ENCODE measurements at places on chromosomes 13 and 19.
A peak's percentile ranks its signal among the peaks of the same experiment; 100 is the strongest.

DNA sequence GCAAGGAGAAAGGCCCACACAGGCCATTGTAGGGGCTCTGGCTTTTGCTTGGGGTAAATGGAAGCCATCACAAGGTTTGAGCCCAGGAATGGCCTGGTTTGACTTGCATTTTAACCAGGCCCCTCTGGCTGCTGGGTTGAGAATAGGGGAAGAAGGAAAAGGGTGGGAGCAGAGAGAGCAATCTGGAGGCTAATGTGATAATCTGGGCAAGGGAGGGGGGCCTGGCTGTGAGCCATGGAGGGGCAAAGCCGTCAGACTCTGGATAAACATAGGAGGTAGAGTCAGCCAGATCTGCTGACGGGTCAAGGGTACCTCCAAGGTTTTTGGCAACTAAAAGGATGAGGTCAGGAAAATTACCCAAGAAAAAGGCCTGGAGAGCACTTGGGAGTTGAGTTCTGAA, 41.6 kb downstream of the RFX2 start:
- no peak for DNase-seq

DNA sequence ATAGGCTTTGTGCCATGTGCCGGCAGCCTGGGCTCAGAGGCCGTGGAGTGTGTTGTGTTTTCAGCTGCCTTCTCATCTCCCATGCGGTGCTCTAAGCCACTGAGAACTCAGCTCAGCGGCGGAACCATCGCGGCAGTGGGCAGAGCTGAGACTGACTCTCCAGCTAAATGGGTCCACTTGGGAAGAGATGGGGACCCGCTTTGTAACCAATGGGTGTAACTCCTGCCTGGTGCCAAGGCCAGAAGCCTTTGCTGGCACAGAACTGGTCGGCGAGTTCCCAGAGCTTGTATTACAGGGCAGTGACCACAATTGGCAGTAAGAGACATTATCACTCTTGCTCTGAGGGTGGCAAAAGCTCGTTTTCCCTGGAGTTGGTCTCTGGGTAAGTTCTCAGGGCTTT, 183.0 kb downstream of the STK24 start:
- no peak for DNase-seq

- DNase-seq = peak; percentile 36
Measured at GRCh38 chr19:5547881-5548280, 19.9 kb downstream of the TINCR start.

- DNase-seq = no peak
Measured at GRCh38 chr19:17778968-17779929, 15.7 kb upstream of the B3GNT3 start.

DNA sequence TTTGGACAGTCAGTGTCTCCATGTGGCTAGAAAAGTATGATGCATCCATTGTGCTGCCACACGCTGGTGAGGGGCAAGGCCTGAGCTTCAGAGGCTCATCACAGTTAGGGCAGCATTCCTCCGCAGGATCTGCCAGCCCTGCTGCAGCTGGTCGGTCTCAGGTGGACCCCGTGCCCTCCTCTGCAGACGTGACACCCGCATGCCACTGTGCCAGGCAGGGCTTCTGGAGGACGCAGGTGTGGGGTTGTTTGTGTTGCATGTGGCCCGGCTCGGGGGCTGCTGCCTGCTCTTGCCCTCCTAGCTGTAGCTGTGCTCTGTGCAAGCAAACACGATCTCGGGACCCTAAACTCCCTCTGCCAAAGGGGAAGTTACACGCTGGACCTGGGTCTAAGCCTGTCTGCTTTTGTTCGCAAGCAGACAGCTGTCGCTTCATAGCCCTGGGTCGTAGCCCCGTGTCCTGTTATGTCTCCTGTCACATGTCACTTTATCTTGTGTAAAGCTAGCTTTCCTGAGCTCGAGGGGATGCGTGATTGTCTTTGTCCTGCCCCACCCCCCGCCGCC, 45.3 kb downstream of the SLC7A9 start:
- no peak for DNase-seq

GRCh38 chr13:26469602-26470001, 87.9 kb upstream of the WASF3 start:
- no peak for DNase-seq

DNA sequence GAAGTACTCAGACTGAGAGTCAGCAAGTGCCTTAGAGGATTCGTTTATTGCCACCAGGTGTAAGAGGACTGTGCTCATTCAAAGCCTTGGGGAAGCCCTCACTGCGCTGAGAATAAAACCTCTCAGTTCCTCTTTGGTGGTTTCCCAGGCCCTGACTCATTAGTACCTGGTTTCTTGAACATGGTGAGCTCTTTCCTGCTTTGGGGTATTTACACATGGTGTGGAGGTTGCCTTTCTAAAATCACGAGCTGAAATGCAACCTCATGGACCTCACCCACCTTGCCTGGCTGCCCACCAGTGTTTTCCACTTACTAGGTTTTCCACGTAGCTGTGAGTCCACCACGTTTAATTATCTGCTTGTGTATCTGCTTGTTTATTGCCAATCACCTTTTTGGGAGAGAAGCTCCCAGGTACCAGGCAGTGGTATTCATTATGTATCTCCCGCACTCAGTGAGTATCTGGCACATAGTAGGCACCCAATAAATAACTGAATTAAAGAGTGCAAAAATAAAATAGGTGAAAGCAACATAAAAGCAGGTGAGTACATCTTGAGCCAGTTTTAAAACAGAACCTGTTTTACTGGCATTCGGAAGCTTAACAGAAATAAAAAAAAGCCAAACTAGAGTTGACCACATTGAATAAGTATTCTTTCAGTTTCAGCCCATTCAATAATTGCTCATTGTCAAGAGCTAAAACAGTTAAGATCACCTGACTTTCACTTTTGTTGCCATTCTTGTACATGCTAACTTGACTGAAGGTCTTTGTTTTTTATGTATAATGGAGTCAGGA, 533.0 kb downstream of the MYO16 start:
- DNase-seq = no peak

- no peak for DNase-seq
Measured at GRCh38 chr13:43786472-43786765, 353 bp downstream of the ENOX1 start.

DNA sequence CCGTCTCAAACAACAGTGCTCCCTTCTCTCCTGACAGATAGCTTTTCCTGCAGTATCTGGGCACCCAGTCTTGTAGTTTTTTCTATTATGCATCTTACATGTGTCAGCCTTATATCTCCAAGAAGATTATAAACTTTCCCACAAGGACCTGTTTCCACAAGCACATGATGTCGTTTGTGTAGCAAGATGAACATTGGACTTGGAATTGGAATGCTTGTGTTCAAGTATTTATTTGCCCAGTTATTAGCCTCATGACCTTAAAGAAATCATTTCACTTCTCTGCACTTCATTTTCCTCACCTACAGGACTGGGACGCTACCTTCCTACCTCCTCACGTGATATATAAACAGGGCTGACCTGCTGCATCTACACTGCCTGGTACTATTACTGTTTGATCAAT, 21.5 kb downstream of the SHISA2 start:
- no peak for DNase-seq

GRCh38 chr13:98847780-98848179, 95.3 kb upstream of the SLC15A1 start:
- no peak for DNase-seq

- no peak for DNase-seq
Measured at GRCh38 chr13:40245567-40245966, 420.9 kb downstream of the FOXO1 start.

GRCh38 chr13:101341464-101341863, 74.8 kb downstream of the NALCN start:
- peak; percentile 22 for DNase-seq

DNA sequence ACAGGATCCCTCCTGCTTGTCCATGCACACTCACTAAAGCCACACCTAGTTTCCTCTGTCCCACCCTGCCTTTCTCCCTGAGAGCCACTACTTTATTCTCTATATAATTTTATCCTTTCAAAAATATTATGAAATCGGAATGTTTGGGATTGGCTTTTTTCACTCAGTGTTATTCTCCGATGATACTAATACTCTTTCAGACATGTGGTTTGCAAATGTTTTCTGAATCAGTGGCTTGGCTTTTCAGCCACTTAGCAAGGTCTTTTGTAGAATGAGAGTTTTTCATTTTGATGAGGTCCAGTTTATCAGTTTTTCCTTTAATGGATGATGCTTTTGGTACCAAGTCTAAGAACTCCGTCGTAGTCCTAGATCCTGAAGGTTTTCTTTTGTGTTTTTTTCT, 11.6 kb downstream of the SPATA13 start:
- no peak for DNase-seq

- peak; percentile 26 for DNase-seq
Measured at GRCh38 chr13:97212601-97213040, 9.5 kb upstream of the MBNL2 start.

- DNase-seq = no peak
Measured at GRCh38 chr13:51347099-51347498, 7.6 kb downstream of the SERPINE3 start.

DNA sequence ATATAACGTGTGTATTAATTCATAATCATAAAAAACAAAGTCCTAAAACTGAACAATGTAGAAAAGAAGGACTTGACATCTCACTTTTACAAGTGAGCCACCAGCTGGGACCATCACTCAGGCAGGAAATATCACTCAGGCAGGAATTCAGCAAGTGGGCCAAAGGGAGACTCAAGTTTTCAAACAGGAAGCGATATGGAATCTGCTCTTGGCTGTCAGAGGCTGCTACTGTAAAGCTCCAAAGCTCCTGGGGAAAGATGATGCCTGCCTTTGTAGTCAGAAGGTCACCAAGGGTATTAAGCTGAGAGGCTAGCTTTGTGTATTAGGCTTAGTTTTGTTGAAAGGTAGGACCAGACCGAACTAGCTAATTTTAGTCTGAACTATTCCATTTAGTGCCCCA, 5.5 kb upstream of the AKAP11 start:
- peak; percentile 67 for DNase-seq

- DNase-seq = peak; percentile 69
Measured at GRCh38 chr19:16628984-16629691, 1.1 kb upstream of the MED26 start.

- DNase-seq = no peak
Measured at GRCh38 chr13:38090913-38091312, 221.3 kb upstream of the TRPC4 start.

DNA sequence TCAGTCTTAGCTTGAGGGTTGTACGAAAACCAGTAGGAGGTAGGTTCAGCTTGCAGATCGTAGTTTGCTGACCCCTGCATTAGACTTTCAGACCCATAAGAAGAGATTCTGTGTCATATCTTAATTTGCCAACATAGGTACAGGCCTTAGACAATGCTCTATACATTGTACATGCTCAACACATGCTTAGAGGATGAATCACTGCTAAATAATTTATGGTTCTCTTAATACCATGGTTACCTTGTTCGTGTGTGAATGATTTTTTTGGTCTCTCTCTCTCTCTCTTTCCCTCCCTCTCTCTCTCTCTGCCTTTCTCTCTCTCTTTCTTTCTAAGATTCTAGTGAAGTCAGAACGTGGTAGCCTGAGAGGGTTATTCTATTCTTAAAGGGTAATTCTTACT, 112.2 kb downstream of the FGF14 start:
- DNase-seq = no peak

- no peak for DNase-seq
Measured at GRCh38 chr13:35309706-35310105, 166.8 kb downstream of the MAB21L1 start.

- no peak for DNase-seq
Measured at GRCh38 chr13:98807774-98808173, 55.3 kb upstream of the SLC15A1 start.

DNA sequence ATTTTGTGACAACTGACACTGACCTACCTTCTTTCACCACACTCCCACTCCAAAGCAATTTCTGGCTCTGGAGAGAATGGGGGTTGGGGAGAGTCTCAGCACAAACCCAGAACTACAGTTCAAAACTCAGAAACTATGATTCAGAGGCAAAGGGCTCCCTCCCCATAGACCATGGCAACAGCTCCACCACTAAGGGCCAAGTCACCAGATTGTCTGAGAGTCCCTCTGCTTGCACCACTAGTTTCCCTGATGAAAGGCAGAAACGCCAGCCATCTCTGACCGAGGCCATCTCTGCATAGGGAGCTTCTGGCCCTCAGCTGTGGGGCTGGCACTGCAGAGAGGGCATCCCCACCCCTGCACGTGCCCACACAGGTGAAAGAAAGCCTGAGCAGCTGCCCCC, 112.4 kb upstream of the VSTM2B start:
- no peak for DNase-seq

GRCh38 chr19:51181913-51182419, 39.9 kb downstream of the SIGLEC7 start:
- no peak for DNase-seq

DNA sequence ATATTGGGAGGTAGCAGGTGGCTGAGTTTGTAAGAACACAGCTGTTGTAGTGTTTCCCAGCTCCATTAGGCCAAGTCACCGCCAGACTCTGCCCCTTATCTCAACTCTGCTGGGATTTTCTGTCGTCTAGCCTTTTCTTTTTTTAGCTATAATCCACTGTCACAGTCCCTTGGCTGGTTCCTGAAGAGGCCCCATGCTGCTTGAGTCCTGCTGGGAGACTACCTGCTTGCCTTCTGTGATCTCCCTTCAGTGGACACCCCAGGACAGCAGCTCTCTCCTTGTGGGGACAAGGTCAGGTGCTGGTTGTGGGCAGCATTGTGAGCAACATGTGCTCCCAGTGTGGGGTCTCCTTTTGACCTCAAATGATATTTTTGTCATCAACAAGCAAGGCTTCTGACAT, 195.0 kb upstream of the ATXN8OS start:
- DNase-seq = no peak

DNA sequence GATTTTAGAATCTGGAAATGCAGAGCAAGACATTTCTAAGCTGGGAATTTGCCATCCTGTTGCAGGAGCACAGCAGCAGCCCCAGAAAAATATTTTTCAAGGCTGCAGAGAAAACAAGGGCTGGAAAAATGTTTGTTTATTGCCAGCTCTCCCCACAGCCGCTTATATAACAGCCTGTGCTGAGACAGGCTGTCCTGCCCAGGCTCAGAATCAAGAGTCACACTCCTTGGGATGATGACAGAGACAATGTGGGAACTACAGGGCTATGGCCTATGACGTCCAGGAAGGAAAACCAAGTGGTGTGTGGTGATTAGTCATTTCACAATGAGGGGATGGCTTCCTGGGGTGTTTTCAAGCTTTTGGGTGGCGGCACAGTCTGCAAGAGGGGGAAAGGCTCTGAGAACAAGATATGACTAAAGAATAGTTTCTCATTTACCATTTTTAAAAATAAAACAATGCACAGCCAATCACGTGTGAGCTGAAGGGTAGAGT, 136.3 kb upstream of the SERP2 start:
- peak; percentile 96 for DNase-seq

GRCh38 chr13:100675661-100676129, 1.1 kb upstream of the TMTC4 start:
- no peak for DNase-seq

- no peak for DNase-seq
Measured at GRCh38 chr13:48233889-48234488, 983 bp downstream of the ITM2B start.

- no peak for DNase-seq
Measured at GRCh38 chr19:50516964-50517703, 3.4 kb upstream of the ASPDH start.

Data from foreskin fibroblast (primary cell).